ENCODE measurements at places on chromosomes 7 and 10. TPM values are rescaled to one million over a fixed set of nuclear protein-coding genes. Genes with fewer than 3 reads are reported as not detected.

The ITPRIP gene
- 11.3 TPM for total RNA-seq

The ZNF239 gene
- total RNA-seq, result 0.35 TPM

The RASA4B gene
- total RNA-seq, result 14.8 TPM

DNA sequence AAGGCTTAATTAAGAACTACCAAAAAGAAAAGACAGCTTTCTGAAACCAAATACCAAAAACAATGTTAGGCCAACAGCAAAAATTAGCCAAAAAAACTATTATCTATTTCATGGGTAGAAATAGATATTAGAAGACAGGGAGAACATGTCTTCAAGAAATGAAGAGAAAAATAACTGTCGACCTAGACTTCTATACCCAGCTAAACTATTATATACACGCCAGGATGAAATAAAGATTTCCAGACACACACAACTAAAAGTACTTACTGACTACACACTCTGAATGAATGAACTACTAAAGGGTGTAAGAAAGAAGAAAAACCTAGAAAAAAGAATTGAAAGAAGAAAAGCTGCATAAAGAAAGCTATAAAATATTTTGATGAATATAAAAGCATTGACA, 11.5 kb upstream of the CDHR3 start:
- no peaks in the 10 kb centered on the region for H3K27me3 ChIP-seq
- no peak overlapping the region for H3K27ac ChIP-seq
- no peaks in the 10 kb centered on the region for H3K4me1 ChIP-seq
- H3K4me3 ChIP-seq, result no peak overlapping the region
- H3K36me3 ChIP-seq, result no peaks in the 10 kb centered on the region

DNA sequence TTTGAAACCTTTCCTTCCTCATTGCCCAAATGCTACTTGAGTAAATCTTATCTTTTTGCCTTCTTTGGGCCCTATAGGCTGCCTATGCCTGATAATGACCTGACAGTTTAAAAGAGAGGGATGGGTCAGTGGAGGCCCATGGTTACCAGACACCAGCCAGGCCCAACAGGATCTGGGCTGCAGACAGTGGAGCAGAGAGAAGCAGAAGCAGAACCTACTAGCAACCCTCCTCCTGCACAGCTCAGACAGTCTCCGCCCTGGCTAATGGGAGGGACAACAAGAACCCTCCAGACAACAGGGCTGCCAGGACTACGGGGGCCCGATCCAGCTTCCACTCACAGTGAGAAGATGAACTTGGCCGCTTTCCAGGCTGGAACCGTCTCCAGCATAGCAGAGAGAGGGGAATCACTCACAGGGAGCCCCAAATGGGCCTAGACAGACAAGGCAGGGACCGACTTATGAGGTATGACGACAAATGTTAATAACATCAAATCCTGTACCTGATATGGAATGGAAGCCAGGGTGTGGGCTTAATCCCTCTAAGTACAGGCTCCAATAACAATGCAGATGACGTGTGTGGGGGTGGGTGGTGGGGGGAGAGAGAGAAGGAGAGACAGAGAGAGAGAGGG, 31.7 kb upstream of the DGKI start:
- no peak for DNase-seq
- peaks cover 26% of the 10 kb centered on the region for H3K36me3 ChIP-seq
- H3K27me3 ChIP-seq, result no peaks in the 10 kb centered on the region
- H3K4me3 ChIP-seq, result no peak overlapping the region
- no peak overlapping the region for H3K27ac ChIP-seq

DNA sequence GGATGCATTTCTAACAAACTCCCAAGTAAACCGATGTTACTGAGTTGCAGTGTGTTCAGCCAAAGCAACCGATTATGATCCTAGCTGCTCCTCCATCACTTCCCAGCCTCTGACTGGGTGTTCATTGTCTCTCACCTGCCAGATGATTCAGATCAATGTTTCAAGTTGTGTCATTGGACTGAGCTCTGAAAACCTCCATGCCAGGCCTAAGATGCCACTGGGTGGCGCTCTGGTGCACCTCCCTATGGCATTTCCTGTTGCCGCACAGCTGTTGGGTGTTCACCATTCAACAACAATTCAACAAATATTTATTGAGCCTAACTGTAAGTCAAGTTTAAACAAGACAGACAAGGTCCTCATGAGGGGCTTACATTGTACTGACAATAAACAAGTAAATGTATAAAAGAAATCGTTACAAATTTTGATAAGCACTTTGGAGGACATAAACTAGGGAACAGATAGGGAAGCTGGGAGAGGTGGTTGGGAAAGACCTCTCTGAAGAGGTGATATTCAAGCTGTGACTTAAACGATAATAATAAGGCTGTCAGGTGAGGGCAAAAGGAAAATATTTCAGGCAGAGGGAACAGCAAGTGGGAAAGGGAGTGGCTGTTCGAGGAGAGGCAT, 22.8 kb downstream of the RGR start:
- no peaks in the 10 kb centered on the region for H3K36me3 ChIP-seq
- no peak for DNase-seq
- no peaks in the 10 kb centered on the region for H3K4me1 ChIP-seq
- no peak overlapping the region for H3K4me3 ChIP-seq
- H3K27me3 ChIP-seq, result no peaks in the 10 kb centered on the region
- no peak overlapping the region for H3K27ac ChIP-seq

The EVX1 gene
- total RNA-seq, result not detected

- H3K36me3 ChIP-seq, result no peaks in the 10 kb centered on the region
- no peak for DNase-seq
- H3K27ac ChIP-seq, result no peak overlapping the region
- H3K4me1 ChIP-seq, result no peaks in the 10 kb centered on the region
Measured at GRCh38 chr7:30923009-30923773, 11.5 kb downstream of the AQP1 start.

The LOXL4 gene
- not detected for total RNA-seq

DNA sequence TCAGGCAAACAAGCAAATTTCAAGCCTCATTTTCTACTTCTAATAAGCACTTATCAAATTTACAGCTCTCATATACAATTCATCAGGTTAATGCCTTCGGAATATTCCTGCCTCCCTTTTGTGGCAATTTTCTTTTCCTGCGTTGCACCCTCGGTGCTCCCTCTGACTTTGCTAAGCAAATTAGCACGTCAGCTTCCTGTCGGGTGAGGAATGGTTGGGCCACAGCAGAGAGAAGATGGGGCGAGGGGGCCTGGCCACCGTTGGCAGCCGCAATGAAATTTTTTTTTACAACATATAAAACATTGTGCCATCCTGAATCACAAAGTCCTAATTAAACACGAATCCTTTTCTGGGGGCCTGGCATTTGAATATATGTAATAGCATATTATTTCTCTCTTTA, 28.1 kb downstream of the ELFN1 start:
- H3K27ac ChIP-seq, result no peak overlapping the region
- no peak overlapping the region for H3K4me3 ChIP-seq
- no peaks in the 10 kb centered on the region for H3K36me3 ChIP-seq
- H3K27me3 ChIP-seq, result no peaks in the 10 kb centered on the region
- no peak for DNase-seq

The NME8 gene
- 0.51 TPM for total RNA-seq

DNA sequence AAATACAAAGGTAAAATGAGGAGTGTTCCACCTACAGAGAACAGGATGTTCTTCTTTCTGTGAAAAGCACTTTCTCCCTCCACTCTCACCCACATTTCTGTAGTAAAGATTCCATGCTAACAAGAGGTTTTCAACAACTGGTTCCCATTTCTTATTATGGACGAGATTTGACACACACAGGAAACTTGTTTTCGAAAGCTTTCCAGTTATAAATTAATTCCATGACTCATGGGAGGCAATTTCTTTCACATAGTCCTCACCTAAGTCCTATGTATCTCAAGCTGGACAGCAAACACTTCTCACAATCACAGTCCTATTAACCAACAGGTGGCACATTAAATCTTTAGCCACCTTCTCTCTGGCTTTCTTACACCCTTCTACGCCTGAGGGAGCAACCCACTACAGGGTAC, 24.5 kb downstream of the RAPGEF5 start:
- H3K4me3 ChIP-seq, result no peak overlapping the region
- no peak overlapping the region for H3K27ac ChIP-seq
- H3K36me3 ChIP-seq, result no peaks in the 10 kb centered on the region

DNA sequence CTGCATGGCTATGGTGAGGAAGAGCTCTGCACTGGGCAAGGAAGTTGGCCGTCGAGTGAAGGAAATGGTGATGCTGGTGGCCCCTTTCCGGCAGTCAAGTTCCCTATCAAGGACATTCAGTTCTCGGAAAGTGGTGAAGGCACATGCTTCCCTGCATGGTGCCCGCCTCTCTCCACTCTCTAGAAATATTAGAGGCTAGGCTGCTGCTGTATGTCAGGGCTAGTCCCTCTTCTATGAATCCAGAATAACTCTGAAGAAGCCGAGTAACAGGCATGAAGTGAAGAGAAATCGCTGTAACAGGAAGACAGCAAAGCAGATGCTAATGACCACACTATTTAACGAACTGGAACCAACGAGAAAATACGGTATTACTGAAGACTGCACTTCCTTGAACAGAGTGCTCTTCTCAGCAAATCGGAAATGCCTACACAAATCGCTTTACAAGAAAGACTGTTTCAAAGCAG, 5.4 kb downstream of the IDI1 start:
- peak; percentile 72 for DNase-seq
- H3K27ac ChIP-seq, result peak overlapping the region; percentile 84
- H3K36me3 ChIP-seq, result peaks cover 16% of the 10 kb centered on the region
- no peaks in the 10 kb centered on the region for H3K27me3 ChIP-seq

DNA sequence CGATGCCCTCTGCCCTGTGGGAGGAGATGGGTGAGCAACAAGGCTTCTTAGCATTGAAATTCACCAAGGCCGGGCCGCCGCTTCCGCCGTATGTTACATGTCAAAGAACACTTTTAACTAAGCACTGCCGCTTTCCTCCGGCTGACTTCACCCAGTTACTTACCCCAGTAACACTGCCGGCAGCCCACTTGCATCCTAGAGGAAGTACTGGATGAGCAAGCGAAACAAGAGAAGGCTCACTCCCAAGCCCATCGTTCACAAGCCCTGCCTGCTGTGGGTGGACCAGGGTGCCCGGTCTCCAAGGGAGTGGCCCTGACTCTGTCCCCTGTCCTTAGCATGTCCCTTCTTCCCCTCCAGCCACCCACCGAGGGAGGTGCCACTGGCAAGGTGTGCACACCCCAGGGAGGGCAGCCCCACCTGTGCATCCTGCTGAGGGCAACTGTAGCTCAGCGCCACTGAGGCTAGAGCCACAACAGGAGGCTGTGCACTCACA, 73.1 kb upstream of the EBF3 start:
- no peak for DNase-seq
- no peak overlapping the region for H3K27ac ChIP-seq
- no peaks in the 10 kb centered on the region for H3K27me3 ChIP-seq
- H3K36me3 ChIP-seq, result no peaks in the 10 kb centered on the region
- H3K4me3 ChIP-seq, result no peak overlapping the region
- H3K4me1 ChIP-seq, result no peaks in the 10 kb centered on the region

DNA sequence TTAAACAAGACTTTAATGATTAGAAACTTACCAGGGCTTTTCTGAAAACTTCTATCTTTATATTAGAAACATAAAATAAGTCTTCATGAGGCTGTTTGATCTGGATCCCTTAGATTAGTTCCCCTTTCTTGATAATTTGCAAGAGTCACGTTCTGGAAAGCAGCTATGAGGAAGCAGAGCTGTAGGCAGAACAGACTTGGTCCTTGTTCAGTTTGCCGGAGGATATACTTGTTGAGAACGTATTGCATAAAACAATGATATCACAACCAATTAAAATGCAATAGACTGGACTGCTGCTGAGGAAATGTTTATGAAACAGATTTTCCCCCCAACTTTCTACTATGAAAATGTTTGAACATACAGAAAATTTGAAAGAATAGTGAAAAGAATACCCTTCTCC, 2.8 kb downstream of the SAMD9L start:
- DNase-seq, result no peak
- peaks cover 10% of the 10 kb centered on the region for H3K4me1 ChIP-seq
- H3K36me3 ChIP-seq, result peaks cover 35% of the 10 kb centered on the region
- peak overlapping the region; percentile 91 for H3K4me3 ChIP-seq
